ENCODE measurements at places on chromosomes 3 and 15.

- ATAC-seq, result no peak
- H3K27me3 ChIP-seq, result no peaks in the 10 kb centered on the region
- no peak overlapping the region for H3K4me3 ChIP-seq
- H3K27ac ChIP-seq, result peak overlapping the region; percentile 79
- H3K4me1 ChIP-seq, result peaks cover 17% of the 10 kb centered on the region
Observed at GRCh38 chr15:43808435-43808950, 8.1 kb downstream of the HYPK start.

DNA sequence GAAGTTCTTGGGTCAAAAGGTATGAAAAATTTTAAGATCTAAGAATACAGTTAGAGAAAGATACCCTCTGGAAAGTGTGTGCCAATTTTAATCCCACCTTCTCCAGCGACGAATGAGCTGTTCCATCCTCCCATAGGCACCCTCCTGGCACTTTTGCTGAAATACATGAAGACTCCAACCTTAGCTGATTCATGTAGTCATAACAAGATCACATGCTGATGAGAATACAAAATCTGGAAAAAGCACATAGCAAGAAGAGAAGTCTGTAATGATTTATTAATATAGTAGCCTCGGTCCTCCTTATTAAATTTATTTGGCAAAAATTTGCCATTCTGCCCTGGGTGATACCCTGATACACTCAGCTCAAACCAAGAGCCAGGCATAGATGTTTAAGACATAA lies 88.9 kb downstream of the CCR1 start:
- ATAC-seq, result no peak
- H3K27ac ChIP-seq, result no peak overlapping the region
- no peak overlapping the region for H3K4me3 ChIP-seq
- H3K36me3 ChIP-seq, result no peaks in the 10 kb centered on the region

DNA sequence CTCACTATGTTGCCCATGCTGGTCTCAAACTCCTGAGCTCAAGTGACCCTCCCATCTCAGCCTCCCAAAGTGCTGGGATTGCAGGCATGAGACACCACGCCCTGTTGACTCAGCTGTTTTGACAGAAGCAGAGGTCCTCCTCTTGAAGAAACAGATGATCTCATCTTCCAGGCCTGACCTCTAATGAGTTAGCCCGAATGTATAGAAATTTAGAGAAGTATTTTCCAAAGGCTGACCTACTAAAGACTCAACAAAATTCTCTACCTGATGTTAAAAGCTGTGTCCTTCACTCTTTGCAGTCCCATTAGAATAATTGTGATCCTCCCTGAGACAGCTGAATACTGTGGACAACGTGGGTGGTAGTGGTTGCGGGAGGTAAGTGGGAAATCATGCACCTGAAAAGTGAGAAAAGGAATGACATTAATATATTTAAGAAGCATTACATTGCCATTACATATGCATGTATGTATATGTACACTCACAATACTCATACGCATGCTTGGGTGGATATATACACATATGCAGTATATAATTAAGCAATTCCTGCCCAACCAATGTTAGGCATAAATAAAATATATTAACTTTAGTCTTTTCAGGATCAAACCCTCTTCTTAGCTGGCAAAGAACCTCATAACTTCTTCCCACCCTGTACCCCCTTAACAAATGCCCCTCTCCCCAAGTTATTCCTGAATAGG lies 204.6 kb upstream of the NR2F2 start:
- no peaks in the 10 kb centered on the region for H3K4me1 ChIP-seq
- H3K27me3 ChIP-seq, result no peaks in the 10 kb centered on the region
- no peaks in the 10 kb centered on the region for H3K36me3 ChIP-seq
- no peak for ATAC-seq
- H3K27ac ChIP-seq, result no peak overlapping the region
- no peak overlapping the region for H3K4me3 ChIP-seq

DNA sequence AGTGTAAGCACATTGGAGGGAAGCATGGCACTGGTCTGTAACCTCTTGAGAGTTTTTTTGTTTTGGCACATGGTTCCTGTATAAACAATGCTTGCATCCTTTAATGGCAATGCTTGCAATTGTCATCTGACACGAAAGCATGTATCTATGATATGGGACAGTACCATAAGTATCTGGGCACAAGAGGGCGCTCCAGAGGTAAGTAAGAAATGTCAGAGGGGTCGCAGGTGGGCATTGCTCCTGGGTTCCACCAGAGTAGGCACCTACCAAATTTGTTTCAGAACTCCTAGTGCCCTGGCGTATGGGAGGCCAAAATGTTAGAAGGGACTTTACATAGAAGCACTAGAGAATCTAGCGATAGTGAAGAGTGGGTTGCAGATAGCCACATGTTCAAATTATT lies 58.7 kb upstream of the BCHE start:
- H3K36me3 ChIP-seq, result no peaks in the 10 kb centered on the region
- H3K4me3 ChIP-seq, result no peak overlapping the region
- H3K4me1 ChIP-seq, result no peaks in the 10 kb centered on the region
- ATAC-seq, result no peak
- H3K27ac ChIP-seq, result no peak overlapping the region

- peaks cover 36% of the 10 kb centered on the region for H3K36me3 ChIP-seq
Observed at GRCh38 chr3:122758877-122759560, 34.6 kb downstream of the HSPBAP1 start.

- H3K27me3 ChIP-seq, result peaks cover 22% of the 10 kb centered on the region
- H3K4me3 ChIP-seq, result no peak overlapping the region
- H3K4me1 ChIP-seq, result peaks cover 18% of the 10 kb centered on the region
- H3K27ac ChIP-seq, result no peak overlapping the region
- H3K36me3 ChIP-seq, result no peaks in the 10 kb centered on the region
- ATAC-seq, result no peak
Observed at GRCh38 chr3:72579191-72579580, 269.1 kb downstream of the SHQ1 start.
